ENCODE measurements at places on chromosomes 11 and 22.

DNA sequence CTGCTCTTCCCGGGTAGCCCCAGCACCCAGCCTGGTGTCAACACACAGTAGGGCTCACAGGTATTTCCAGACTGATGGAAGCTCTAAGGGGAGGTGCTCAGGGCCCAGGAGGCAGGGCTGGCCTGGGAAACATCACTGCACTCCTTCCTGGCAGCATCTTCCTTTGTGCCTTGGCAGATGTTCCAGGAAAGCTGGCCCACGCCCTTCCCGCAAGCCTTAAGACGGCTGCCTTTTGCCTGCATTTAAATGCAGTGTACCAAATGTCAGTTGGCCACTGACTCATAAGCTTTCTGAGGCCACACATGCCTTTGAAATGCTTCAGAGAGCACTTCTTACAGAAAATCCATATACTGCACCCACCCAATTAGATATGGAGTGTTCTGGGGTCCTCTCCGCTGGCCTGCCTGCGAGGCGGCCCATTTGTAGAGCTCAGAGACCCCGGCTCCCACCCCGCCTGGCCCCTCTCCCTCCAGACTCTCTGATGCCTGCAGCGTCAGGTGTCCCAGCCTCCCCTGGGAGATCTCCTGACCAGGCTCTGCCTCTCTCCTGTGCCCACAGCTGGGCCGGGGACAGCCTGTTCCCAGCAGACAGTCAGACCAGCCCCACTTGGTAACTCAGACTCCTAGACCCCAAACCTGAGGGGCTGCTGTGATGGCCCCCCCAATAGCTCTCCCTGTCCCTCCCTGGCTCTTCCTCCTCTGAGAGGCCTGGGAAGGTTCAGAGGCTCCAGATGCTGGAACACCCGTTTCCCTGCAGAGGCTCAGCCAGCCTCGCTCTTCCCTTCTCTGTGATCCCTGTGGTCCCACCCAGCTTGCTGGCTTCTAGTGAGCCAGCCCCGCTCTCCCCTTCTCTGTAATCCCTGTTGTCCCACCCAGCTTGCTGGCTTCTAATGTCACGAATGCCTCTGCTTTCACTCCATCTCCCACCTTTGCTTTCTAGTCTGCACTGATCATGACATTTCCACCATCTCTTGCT lies 47.6 kb upstream of the THY1 start:
- DNase-seq = no peak

GRCh38 chr11:9831122-9831521 lies 167.2 kb downstream of the SWAP70 start:
- no peak for DNase-seq

- no peak for DNase-seq
Measured at GRCh38 chr11:67392183-67392715, 463 bp downstream of the RAD9A start.

GRCh38 chr11:16015741-16016467 lies 340.4 kb downstream of the SOX6 start:
- DNase-seq = no peak

DNA sequence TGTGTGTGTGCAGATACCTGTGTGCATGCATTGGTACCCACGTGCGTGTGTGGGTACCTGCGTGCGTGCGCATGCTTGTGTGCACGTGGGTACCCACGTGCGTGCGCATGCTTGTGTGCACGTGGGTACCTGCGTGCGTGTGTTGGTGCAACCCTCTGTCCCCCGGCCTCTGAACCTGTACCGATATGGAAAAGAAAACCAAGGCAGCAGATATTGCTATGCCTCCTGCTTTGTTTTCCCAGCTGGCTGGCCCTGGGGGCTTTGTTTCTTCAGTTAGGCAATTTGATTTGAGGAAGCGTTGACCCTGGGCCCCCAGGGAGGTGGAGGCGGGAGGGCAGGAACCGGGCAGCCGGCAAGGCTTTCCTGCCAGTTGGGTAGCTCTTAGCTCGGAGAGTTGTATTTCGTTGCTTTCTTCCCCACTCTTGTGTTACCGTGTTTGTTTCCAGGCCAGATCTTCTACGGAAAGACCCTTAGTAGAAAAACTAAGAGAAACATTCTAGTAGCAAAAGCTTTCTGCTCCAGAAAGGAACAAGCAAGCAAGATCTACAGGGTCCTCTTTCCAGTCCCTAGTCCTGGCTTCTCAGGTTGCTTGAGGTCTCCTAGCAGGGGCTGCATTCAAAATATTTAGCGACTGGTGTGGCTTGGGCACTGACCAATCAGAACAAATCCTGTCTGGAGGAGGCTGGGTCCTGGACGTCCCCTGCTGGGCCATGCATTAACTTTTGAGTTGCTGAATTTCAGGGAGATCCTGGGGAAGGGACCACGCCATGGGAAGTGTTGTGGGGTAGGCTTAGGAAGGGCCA lies 26.3 kb upstream of the SORL1-AS1 start:
- DNase-seq = no peak

GRCh38 chr11:34345540-34345876 lies 12.3 kb downstream of the ABTB2 start:
- no peak for DNase-seq

DNA sequence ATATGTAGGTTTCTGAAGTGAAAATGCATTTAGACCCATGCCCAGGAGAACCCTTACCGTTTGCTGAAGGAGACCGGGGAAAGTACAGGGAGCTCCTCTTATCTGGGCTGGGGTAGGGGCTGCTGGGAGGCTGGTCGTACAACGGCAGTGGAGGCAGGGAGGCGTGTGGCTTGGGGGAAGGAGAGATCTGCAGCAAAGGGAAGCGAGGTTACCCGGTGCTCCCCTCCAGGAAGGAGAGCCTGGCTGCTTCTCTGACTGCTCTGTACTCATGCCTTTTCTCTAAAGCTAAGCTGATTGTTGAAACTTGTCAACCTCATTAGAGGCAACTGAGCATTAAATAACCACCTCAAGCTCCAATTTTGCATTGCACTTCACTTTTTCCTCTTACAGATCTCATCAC lies 27.2 kb downstream of the ATG16L2 start:
- no peak for DNase-seq

DNA sequence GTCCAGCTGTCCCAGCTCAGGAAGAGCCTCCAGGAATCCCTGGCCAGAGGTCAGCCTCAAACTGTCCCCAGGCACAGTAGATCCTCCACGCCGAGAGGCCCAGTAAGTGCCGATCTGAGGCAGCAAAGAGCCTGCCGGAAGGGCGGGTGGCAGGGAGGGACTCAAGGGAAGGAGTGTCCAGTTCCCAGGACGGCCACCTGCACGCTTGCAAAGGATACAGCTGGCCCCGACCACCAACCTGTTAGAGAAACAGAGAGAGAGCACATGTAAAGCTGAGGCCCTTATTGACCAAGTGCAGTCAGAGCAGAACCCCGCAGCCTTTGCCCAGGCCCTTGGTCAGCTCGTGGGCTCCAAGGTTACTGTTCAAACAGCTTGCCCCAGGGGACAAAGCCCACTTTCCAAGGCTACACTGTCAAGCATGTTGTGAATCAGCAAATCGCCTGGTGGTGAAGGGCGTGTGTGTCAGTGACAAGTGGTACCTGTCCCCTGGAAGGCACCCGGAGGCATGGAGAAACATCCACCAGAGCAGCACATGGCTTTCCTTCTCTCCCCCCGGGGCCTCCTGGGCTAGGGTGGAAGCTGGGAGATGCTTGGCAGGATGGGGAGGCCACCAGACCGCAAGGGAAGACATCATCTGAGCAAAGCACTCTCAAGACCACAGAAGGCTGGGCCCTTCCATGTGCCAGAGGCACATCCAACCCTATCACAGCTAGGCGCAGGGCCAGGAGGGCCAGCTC lies 42.6 kb upstream of the COMT start:
- no peak for DNase-seq
